ENCODE measurements at places on chromosomes 3 and 15.

GRCh38 chr3:146823622-146824021 lies 218.5 kb upstream of the PLSCR5 start:
- DNase-seq = no peak

DNA sequence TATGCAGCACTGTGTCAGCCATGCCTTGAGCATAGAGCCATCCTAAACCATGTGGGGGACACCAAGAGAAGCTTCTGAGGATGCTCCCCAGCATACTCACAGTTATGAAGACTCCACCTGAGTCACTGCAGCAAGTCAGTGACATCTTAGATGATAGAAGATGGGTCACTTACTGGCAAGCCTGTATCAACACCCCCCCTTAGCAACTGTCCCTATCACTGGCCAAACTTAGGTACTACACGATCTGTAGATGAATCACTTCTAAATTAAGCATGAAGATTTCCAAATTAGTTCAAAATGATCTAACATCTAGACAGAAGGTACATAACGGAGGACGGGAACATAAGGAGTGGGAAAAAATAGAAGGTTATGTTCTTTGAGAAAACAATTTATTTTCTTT lies 13.2 kb upstream of the LMCD1 start:
- DNase-seq = no peak

- DNase-seq = no peak
These were observed 301.2 kb upstream of the ARHGEF26 start for GRCh38 chr3:153820035-153820434.

GRCh38 chr3:142027300-142027699 lies 122.0 kb downstream of the TFDP2 start:
- DNase-seq = no peak

- DNase-seq = no peak
These were observed 38.0 kb downstream of the TXNRD3 start for GRCh38 chr3:126616931-126617330.

DNA sequence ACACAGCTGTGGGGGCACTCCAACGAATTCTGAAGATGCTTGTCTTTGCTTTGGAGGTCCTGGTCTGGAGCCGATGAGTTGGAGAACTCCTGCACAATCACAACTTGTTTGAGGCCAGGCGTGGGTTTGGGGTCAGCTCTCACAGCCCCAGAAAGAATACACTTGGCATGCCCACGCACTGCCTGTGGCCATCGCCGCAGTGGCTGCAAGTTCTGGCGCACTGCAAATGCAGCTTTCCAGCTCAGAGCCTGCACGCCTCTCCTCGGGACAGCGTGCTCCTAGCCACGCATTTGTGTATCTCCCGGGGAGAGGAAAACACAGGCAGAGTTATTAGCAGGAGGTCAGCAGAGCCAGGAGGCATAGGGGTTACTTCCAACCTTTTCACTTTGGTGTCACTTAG lies 282.7 kb downstream of the ADAMTS17 start:
- no peak for DNase-seq

DNA sequence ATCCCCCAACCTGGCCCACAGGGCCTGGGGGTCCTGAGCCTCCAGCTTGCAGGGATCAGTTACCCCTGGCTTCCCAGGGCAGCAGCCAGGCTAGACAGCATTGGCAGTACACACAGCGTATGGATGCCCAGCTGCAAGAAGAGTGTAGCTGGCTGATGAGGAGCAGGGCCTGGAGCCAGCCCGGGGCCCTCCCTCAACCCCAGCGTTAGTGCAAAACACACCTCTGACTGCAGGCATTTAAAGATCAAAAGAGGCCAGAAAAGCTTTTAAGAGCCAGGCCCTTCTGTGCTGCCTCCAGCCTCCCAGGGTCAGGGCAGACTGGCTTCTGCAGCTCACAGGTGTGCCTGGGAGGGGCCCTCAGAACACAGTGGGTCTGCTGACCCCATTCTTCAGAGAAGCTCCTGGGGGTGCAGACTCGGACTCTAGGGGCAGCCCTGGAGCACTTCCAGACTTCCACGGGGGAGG lies 110.6 kb downstream of the ETFA start:
- DNase-seq = no peak

DNA sequence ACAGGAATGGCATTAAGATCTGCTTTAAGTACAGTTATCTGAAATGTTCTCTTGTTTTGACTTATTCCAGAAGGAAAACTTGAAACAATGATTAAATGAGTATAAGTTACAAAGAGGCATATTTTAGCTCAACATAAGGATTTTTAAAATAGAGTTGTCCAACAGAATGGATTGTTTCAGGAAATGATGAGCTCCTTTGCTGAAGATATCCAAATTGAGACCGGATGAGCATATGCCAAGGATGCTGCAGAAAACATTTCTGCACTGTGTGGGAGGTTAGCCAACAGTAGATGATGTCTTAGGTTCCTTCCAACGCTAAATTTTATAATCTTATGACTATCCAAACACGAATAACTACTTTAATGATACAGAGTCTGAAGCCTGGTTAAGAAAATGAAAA lies 226.5 kb upstream of the NANOGP8 start:
- no peak for DNase-seq

- DNase-seq = no peak
These were observed 540 bp upstream of the PPP1R2 start for GRCh38 chr3:195543500-195544229.

All from activated CD4-positive, alpha-beta T cell treated with anti-CD3 and anti-CD28 coated beads, Interleukin-2, amount 50 U/mL, for 1 hour (primary cell).